ENCODE measurements at places on chromosomes 5 and 9. TPM values are rescaled to one million over a fixed set of nuclear protein-coding genes. Genes with fewer than 3 reads are reported as not detected.

- peak; percentile 57 for DNase-seq
Observed at GRCh38 chr5:167982-168660, 23.2 kb upstream of the LRRC14B start.

- DNase-seq: no peak
Observed at GRCh38 chr9:93226819-93227218, 42.9 kb downstream of the WNK2 start.

DNA sequence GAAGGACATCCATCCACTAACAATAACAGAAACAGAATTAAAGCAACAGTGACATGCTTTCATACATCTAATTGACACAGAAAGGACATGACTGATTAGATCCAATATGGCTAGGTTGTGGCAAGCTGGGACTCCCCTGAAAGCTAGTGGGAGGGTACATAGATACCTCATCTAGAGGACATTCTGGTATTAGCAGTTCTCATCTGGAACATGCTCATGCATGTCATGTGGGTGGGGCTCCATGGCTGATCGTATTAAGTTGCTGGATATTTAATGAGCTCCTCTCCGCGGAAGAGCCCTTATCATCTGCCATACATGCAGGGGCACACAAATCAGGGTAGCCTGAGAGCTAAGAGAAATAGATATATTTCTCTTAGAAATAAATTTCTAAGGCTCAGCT is 358.9 kb downstream of the ICE1 start:
- no peak for DNase-seq

DNA sequence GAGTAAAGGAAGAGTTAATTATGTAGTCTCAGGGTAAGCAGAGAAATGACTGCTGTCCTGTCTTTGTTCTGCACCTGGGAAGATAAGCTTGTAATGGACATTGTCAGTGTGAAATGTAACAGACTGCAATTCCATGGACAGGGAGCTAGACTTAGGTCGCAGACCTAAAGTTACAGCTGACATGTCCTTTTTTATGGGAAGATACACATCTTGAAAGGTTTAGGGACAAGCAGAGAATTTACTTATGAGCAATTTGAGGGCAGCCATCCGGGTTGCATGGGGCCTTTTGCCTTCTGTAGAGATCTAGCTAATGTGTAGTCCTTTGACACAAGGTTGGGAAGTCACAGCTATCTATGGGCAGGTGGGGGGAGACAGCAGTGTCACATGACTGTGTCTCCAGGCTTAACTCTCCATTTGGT is 85.7 kb downstream of the SERINC5 start:
- no peak for DNase-seq

DNA sequence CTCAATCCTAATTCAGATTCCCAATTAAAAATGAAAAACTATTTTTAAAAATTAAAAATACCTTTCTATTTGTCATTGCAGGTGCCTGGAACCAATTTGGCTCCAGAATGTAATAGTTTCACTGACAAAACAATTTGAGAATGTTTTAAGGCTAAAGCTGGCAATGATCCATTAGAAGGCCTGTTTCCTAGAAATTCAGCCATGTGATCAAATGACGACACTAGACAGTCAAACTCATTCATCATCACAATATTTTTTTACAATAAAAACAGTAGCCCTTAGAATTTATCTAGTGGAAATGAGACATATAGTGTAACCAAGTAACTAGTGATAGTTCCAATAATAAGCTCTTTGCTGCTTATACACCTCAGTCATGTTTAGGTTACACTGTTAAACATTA is 75.4 kb upstream of the MAP3K1 start:
- DNase-seq: no peak

DNA sequence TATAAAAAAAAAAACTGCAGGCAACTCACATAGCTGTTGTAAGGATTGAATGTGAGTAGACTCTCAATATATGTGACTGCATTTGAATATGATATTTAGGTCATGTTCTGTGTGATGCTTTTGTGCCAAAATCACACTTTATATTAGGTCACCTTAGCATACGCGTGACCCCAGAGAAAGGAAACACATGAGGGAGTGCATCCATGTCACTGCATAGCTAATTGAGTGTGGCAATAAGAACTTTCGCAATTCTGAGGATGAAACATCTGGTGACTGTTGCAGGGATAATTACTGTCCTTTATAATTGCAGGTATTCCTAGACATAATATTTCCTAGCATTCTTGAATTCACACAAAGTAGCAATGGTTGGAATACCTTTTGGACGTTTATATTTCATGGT is 459.5 kb upstream of the KLF4 start:
- no peak for DNase-seq

DNA sequence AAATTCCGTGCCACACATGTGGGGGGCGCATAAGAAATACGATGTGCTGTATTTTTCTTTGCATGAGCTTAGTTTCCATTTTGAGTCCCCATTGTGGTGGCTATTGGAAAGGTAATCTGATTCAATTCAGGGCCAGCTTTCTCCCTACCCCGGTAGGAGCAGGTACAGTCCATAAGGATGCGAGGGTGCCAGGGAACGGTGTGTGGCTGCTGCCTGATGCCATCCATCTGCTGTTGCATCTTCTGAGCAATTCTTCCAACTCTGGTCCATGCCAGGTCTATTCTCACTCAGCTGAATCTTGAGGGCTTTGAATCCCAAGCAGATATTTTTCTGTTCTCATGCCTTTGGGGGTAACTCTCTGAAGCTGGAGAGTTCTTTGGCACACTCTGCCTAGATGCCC is 392.7 kb downstream of the AGTPBP1 start:
- no peak for DNase-seq

- DNase-seq: no peak
Observed at GRCh38 chr9:6616951-6617602, 28.5 kb downstream of the GLDC start.

GRCh38 chr9:127142931-127143464 is 20.6 kb upstream of the ANGPTL2 start:
- DNase-seq: no peak

DNA sequence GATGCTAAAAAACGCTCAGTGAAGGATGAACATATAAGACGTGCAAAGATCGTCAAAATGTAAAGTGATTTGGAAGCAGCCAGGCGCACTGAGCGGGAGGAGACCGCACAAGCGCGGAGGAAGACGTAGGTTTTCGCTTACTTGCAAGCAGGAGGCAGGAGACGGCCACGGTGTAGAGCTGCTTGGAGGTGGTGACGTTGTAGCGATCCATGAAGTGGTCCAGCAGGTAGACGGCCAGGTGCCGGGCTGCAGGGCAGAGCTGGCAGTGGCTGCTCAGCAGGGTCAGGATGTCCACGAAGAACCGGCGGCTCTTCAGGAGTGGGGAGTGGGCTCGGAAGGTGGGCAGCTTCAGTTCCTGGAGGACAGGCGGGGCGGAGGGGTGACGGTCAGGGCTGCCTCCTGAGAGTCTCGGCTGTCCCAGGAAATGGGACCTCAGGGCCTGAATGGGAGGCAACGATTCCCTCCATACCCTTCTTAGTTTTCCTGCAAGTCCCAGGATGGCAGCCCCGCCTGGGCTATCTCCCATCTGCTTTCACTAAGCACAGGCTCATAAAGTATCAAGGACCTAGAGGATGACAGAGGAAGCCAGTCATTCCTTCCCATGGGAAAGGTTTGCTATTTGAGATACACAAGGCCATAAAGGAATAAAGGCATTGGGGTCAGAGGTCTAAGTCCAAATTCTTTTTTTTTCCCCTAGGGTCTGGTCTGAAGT is 31.8 kb downstream of the CCNJL start:
- no peak for DNase-seq

DNA sequence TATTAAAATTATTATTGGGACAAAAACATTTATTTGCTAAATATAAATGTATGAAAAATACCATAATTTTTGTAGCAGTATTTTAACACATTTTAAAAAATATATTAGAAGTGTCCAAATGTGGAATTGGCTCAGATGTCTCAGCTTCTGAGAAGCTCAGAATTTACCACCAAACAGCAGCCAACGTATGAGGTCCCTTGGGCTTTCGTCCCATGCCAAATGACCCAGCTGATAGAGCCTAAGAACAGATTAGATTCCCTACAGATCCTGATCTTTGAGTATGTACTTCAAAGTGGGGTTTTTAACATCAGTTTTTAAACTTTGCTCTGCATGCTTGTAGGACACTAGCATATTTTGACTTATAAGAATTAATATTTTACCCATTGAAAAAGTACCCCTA is 77.3 kb upstream of the RPS23 start:
- DNase-seq: no peak

- no peak for DNase-seq
Observed at GRCh38 chr9:10148796-10149195, 464.0 kb downstream of the PTPRD start.

- DNase-seq: no peak
Observed at GRCh38 chr5:103539376-103540330, 22.9 kb downstream of the NUDT12 start.

DNA sequence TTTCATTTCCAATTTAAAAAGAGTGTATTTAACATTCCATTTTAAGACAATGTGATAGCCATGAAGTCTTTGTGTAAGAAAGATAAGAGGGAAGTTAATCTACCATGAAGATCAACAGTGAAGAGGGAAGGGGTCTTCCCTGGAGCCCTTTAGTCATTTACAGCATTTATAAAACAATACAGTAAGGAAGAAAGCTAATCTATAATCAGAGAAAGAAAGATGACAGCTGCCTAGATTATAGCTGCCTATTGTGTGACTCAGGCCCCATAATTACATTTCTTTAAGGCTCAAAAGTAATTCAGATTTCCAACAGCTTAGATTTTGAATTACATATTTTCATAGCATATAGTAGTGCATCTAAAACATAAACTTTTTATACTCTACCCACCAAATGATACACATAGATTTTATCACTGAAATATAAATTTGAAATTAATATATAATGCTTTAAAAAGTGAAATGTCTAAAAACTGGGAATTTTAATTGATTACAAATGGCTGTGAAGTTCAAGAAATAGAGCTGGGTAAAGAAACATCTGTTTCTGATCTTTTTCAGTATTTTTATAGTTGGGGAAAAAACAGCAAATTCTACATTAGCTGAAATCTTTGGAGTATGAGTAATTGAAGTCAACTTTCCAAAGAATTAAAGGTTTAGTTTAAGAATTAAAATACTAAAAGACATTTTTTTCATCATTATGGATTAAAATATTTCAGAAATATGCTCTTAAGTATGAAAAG is 89.6 kb downstream of the RIC1 start:
- no peak for DNase-seq

DNA sequence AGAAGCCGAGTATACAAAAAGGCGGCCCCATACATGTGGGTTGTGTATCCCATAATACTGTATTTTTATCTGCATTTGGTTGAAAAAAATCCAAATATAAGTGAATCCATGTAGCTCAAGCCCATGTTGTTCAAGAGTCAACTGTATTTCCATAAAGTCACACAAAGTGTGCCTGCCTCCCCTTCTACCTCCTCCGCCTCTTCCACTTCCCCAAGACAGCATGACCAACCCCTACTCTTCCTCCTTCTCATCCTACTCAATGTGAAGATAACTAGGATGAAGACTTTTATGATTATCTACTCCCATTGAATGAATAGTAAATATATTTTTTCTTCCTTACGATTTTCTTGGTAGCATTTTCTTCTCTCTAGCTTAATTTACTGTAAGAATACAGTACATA is 92.7 kb downstream of the RFX3 start:
- DNase-seq: no peak

DNA sequence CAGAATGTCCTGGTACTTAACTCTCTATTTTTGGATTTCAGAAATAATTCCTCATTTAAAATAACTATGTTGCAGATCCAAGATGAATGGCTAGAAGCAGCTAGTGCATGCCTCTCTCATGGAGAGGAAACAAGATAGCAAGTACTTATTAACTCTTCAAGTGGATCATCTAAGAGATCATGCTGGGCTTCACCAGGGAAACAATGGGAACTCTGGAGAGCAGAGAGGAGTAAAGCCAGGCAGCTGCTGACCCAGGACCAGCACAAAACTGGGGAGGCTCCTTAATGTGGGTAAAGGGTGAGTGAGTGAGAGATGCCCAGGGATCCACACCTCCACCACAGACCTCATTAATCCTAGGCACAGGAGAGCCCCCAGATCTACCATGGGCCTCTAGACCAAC is 897.8 kb upstream of the ACO1 start:
- DNase-seq: no peak

GRCh38 chr5:112861638-112861985 is 525 bp downstream of the SRP19 start:
- no peak for DNase-seq

DNA sequence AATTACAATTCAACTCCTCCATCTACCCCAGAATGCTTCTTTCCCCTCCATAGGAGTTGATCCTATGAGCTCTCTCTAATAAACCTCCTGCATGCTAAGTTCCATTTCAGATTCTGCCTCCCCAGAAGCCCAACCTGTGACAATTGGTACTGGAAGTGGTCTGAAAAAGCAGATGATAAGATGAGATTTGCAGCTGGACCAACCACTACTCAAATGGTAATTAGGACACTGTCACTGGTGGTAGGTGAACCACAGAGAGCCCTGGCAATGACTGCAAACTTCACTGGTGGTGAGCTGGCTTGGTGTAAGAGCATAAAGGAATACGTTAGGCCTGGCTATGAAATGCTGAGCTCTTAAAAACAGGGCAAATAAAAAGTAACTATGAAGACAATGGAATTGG is 112.6 kb downstream of the ESM1 start:
- DNase-seq: no peak

GRCh38 chr5:35237580-35238376 is 7.5 kb upstream of the PRLR start:
- DNase-seq: no peak

GRCh38 chr5:140549237-140550144 is 2.0 kb downstream of the EIF4EBP3 start:
- no peak for DNase-seq

The CFAP157 gene
- 0.60 TPM for total RNA-seq

The ACTL7A gene
- not detected for total RNA-seq

The NUDT12 gene
- 8.9 TPM for total RNA-seq

The IL33 gene
- 138 TPM for total RNA-seq

The MYMK gene
- not detected for total RNA-seq

The PFN3 gene
- not detected for total RNA-seq

The SPATA31A5 gene
- not detected for total RNA-seq

The AOPEP gene
- total RNA-seq: 270 TPM

The TMEM171 gene
- not detected for total RNA-seq

The TMEM215 gene
- not detected for total RNA-seq
